GM13977 (cell line): ENCODE measurements at places on chromosomes 1 and 21.
A peak's percentile ranks its signal among the peaks of the same experiment; 100 is the strongest.

DNA sequence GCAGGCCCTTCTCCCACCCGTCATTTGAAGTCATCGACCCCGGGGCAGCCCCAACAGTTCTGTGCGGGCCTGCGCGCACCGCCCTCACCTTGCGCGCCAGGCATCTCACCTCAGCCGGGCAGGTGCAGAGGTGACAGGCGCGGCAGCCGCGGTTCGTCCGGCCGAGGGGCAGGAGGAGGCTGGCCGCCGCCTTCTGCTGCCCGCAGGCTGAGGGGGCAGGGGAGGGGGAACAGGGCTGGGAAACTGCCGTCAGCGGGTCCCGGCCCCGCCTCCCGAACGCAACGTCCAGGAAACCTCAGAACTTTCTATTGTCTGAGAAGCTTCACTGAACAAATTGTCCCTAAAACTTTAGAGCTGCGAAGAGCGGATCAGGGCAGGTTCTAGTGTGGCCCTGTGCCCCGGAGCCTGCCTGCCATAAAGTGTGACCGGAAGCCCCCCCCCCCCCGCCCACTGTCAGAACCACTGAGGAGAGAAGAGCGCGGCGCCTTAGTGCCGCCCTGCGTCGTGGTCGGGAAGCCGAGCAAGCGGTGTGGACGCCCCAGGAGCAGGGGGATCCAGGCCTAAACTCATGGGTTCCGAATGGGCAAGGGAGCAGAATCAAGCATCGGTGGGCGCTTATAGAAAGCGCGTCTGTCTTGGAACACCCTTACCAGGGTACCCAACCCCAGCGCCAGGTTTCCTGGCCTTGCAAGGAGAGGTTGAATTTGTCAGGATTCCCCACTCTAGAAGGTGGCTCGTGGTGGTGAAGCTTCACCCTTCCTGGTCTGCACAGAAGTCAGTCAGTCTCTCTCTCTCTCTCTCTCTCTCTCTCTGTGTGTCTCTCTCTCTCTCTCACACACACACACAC is 13.3 kb upstream of the TBX15 start:
- DNase-seq, result no peak

DNA sequence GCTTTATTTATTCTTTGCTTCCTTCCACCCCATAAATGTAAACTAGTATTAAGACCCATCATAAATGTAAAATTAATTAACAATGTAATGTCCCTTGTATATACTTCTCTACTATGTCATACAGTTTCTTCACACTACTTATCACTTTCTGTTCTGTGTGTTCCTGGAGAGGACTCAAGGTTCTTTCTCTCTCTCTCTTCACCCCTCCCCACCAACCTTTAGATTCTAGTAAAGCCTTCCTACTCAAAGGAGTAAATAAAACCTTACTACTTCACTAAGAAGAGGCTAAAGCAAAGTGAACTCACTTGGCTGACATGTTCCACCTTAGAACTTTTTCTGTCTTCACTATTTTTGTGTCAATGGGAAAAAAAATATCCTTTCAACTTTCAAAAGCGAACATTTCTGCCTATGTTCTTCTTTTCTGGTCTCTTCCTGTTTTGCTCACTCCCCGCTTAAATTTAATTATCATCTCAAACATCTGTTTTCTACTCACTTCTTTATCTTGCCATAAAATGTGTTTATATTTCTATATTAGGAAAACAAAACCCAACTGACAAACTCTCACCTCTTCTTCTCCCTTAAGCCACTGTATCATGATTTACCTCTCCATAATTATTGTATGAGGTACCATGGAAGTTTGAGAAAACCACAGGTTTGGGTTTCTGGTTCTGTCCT is 260.3 kb downstream of the DPYD start:
- no peak for DNase-seq

GRCh38 chr21:45974073-45975019 is 7.2 kb upstream of the COL6A1 start:
- peak; percentile 64 for DNase-seq

DNA sequence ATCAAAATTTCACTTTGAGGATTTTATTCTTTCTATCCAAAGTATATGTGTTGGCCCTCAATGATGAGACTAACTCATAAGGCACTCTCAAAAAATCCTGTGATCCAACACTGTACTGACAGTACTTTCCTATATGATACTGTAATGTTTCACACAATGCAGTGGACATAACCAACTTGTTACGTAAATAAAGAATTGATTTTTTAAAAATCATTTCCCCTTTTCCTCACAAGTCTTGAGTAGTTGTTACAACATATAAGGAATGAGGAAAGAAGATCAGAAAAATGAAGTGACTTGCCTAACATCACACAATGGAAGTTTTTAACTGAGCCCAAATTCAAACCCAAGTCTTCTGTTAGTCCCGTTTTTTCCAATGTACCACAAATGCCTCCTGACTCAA is 17.2 kb downstream of the PTP4A2 start:
- no peak for DNase-seq

DNA sequence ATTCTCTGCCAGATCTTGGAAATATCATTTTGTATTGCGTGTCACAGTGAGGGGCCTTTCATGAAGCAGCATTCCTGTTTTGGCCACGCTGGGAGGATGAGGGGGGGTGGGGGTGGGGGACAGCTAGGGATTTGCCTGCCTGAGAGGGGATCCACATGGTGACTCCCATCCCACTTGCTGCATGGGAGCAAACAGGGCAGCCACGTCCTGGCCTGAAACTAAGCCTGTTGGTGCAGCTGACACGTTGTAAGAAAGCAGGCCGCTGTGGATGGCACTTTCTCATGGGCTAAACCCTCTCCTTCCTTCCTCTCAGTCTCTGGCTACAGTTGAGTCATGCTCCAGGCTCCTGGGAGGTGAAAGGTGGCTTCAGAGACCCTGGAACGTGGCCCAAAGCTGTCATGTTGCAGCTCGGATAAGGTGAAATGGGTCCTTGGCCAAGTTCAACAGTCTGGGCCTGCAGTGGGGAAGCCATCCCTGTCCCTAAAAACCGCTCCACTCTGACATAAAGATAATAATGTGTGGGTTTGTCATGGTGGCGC is 346.7 kb upstream of the VAMP3 start:
- no peak for DNase-seq

- no peak for DNase-seq
Observed at GRCh38 chr1:204149107-204149506, 2.7 kb downstream of the ETNK2 start.

GRCh38 chr21:37939251-37939650 is 23.0 kb upstream of the KCNJ6 start:
- no peak for DNase-seq

- no peak for DNase-seq
Observed at GRCh38 chr1:10196976-10197375, 13.4 kb upstream of the KIF1B start.
